Cardiac fibroblast (primary cell): ENCODE measurements at places on chromosomes 2 and 18.

- peak; percentile 48 for DNase-seq
These were observed 268.2 kb upstream of the TCF4 start for GRCh38 chr18:55856229-55856628.

GRCh38 chr2:238081150-238081549, 19.0 kb upstream of the ESPNL start:
- DNase-seq = no peak

- no peak for DNase-seq
These were observed 1.2 kb upstream of the HES6 start for GRCh38 chr2:238240757-238241711.

GRCh38 chr2:8441986-8442385, 239.9 kb upstream of the ID2 start:
- no peak for DNase-seq

DNA sequence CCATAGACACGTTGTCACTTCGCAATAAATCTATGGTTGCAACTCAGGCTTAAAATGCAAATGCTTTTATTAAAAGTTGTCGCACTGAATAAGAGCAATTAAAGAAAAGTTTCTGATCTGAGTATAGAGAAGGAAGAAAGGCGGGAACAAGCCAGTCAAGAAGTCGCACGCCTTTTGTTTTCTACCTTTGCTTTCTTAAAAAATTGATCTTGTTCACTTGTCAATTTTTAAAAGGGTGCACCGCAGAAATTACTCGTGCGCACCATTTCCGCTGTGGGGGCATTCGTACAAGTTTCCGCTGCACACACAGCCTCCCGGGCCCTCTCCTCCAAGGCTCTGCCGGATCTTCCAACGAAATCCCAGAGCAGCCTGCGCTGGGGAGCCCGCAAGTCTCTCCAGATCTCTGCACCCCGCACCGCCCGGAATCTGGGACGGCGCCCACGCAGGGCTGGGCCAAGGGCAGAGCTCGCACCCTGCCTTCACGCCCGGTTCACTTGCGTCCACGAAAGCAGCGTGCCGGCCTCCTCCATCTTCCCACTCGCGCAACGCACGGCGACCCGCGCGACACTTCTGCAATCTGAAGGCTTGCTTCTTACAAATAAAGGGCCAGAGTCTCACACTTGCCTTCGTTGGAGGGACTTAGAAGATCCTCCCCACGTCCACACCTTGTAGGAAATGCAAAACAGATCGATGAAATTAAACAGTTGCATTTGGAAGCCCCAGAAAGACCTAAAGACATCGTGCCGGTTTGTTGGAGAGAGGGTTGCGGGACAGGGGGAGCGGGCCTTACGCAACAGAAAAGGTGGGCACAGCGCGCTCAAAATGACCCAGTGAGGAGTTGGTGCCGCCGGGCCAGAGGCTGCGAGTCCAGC, 2.6 kb upstream of the SALL3 start:
- no peak for DNase-seq

GRCh38 chr18:23383494-23383893, 69.6 kb upstream of the RIOK3 start:
- DNase-seq = no peak

DNA sequence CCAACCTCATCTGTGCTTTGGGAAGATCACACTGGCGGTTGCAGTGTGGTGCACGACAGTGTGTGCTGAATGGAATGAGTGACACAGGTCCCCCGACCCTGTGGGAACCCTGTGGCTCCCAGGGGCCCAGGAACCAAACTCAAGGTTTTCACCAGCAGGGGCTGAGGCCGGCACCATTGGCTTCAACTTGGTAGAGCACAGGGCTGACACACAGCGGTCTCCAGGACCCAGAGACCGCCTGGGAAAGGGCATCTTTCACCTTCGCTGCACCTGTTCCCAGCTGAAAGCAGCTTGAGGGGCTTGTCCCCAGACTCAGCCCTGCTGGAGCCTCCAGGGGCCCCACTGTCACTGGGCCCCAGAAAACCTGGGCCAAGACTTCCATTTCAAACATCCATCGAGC, 59.0 kb upstream of the ODC1 start:
- no peak for DNase-seq

- no peak for DNase-seq
These were observed 6.9 kb downstream of the CD28 start for GRCh38 chr2:203713381-203713780.

- DNase-seq = peak; percentile 18
These were observed 21.3 kb upstream of the TCF7L1 start for GRCh38 chr2:85111819-85112281.

DNA sequence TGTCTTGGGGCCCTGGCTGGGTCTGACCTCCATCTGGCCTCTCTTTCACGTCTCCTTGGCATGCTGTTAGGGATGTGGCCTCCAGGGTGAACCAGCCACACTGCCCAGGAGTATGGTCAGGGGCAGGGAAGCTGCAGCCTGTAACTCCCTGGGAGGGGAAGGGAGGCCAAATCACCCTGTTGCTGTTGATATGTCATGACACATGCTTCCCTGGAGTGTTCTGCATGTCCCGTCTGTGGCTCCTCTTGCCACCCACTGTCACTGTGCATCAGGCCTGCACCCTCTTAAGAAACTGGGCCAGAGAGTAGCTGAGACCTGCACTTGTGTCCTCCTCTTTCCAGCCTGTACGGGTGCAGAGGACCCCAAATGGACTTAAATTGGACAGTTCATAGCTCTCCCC, 221.3 kb downstream of the FHOD3 start:
- DNase-seq = no peak

DNA sequence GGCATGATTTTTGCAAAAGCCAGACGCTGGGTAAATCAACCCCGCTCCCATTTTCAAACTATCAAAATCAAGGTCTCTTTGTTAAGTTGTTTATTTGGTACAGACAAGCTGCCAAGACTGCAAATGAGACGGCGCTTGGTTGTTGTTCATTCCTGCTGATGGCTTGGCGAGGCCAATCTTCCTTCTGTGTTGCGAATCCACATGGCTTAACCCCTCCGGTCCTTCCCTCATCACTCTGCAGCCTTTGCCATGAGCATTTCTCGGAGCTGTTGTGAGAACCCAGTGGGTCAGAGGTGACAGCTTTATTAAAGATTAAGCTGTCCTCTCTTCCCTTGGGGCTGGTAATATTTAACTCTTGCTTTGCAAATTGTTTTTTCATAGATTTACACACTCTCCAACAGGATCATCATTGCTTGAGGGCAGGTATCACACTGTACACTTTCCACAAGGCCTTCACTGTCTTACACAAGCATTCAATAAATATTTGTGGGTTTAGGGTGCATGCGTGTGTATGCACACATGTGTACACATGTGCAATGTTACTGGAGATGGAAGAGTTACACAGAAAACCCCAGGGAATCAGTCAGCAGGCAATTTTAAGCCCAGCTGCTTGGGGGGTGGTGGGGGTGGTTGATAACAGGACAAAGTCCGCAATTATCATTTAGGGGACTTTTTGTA, 27.8 kb upstream of the KCNF1 start:
- no peak for DNase-seq

- DNase-seq = no peak
These were observed 27.6 kb downstream of the BCL11A start for GRCh38 chr2:60525899-60526298.

DNA sequence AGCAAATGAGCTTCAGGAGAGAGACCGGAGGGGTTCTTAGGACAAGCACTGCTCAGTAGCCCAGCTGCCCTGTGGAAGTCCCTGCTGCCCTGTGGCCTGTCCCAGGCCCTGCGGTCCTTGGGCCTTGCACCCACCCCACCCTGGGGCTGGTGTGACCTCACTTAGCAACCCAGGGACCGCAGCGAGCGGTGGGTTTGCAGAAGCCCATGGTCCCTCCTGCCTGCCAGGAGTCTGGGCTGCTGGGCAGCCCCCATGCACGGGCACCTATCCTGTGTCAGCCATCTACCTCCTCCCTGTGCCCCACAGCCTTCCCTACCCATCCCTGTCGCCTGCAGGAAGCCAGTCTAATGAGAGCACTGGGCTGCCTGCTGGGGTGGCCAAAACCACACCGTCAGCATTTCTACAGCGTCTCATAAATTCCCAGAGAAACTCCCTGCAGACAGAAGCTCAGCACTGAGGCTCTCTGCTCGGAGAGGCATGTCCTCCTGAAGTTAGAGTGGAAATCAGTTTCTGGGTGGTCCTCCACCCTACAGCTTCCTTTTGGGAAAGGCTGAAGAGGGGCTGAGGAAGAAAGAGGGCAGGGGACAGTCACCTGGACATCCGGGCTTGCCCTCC, 231.1 kb upstream of the HS6ST1 start:
- no peak for DNase-seq

DNA sequence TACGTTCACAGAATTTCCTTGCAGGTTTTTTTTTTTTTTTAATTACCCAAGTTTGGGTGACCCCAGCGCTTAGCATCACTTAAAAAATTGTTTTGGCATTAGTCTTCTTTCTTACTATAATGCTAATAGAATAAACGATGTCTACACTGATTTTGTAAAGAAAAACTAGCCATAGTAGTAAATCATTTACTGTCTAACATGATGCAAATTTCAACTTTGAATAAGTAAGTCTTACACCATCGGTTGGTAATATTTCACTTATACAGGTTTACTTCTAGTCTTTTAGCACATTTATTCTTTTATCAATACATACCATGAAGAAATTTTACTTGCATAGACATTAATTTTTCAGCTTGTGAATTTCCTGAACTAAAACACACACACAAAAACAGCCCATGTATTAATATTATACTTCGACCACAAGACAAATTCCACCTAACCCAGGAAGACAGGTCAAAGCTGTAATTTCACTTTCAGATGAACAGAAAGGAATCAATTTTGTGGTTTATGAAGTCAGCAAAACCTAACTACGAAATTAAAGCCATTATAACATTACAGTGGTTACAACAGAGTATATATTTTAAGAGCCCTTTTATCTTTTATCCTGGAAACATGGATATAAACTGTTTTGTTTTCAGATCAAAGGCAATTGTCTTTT, 1.9 kb downstream of the YES1 start:
- no peak for DNase-seq

- no peak for DNase-seq
These were observed 58.6 kb downstream of the MMADHC start for GRCh38 chr2:149528983-149529382.

GRCh38 chr2:64792300-64792699, 138.6 kb upstream of the SERTAD2 start:
- peak; percentile 14 for DNase-seq

DNA sequence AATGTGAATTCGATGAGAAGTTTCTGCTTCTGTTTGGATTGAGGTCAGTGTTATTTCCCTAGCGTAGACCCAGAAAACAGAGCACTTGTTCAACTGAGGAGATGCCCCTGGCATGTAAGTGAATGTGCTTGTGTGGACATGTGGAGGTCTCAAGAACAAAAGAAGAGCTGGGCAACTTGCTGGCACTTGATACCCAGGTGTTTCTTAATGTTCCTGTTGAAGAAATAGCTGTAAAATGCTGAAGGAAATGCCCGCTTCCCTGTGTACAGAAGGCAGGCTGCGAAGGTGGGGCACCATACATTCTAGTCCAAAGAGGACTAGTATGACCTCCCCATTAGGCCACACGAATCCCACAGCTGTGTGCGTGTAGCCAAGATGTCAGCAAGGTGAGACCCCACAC, 9.8 kb upstream of the LBH start:
- DNase-seq = no peak

- no peak for DNase-seq
These were observed 41.8 kb upstream of the ASPRV1 start for GRCh38 chr2:70003093-70003830.
